Activated naive CD4-positive, alpha-beta T cell treated with anti-CD3 and anti-CD28 coated beads for 36 hours (primary cell): ENCODE measurements at places on chromosomes 2 and 18. TPM values are rescaled to one million over a fixed set of nuclear protein-coding genes. Genes with fewer than 3 reads are reported as not detected.

The GNAL gene
- total RNA-seq: not detected

The PLCL1 gene
- 3.3 TPM for total RNA-seq

The BIRC6 gene
- total RNA-seq: 51.4 TPM

The MYOM1 gene
- total RNA-seq: 0.41 TPM

The CXCR1 gene
- total RNA-seq: not detected

The CD8B gene
- total RNA-seq: 0.94 TPM

The MOCOS gene
- not detected for total RNA-seq

The SMCHD1 gene
- 91.3 TPM for total RNA-seq

DNA sequence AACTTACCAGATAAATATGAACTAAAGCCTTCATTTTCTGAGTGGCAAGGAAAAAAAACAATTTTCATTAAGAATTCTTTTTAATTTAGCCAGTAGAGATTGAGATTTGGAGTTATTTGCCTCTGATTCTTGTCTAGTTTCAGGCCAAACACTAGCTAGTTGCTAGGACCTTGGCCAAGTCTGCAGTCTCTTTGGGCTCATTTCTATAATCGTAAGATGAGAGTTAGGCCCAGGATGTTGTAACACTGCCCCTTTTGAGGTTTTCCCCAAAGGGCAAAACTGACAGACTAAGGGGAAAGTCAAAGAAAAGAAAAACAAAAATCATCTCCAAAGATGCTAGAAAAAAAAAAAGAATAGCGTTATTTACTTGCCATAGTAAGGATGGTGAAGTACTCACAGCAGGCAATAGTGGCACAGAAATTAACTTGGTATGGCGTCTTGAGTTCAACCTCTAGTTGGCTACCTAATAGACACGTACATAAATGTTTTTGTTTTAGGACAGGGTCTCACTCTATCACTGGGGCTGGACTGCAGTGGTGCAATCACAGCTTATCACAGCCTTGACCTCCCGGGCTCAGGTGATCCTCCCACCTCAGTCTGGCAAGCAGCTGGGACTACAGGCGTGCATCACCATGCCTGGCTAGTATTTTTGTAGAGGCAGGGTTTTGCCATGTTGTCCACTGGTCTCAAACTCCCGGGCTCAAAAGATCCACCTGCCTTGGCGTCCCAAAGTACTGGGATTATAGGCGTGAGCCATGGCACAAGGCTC is 23.0 kb upstream of the ADAM17 start:
- DNase-seq: no peak

GRCh38 chr2:64462940-64463700 is 9.2 kb downstream of the LGALSL start:
- no peak for DNase-seq

GRCh38 chr2:3023531-3023930 is 354.1 kb downstream of the EIPR1 start:
- DNase-seq: no peak

GRCh38 chr2:23489471-23490322 is 104.7 kb downstream of the KLHL29 start:
- DNase-seq: peak; percentile 9

DNA sequence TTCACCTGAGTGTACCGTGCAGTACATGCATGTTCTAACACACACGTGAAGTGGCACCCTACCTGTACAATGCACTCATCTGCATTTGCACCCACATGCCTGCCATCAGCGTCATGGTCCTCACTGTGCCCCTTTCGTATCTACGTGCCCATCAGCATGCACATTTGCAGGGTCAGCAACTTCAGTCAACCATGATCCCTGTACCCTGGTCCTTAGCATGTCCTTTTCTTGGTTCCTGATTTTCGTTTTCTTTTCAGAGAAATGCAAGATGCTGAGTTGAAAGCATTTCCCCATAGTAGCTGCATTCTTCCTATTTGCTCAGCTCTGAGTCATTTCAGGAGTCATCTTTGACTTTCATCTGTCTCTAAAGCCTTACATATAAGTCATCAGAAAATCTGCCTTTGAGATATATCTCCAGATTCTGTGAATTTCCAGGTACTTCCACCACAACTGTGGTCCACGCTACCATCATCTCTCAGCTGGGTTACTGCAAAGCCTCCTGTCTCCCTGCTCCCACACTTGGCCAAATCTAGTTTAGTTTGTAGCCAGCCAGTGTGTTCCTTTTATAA is 14.7 kb upstream of the PUM2 start:
- peak; percentile 84 for DNase-seq

- DNase-seq: no peak
Measured at GRCh38 chr2:164879901-164880535, 38.4 kb upstream of the COBLL1 start.

GRCh38 chr18:3391704-3392466 is 58.1 kb upstream of the TGIF1 start:
- DNase-seq: no peak

DNA sequence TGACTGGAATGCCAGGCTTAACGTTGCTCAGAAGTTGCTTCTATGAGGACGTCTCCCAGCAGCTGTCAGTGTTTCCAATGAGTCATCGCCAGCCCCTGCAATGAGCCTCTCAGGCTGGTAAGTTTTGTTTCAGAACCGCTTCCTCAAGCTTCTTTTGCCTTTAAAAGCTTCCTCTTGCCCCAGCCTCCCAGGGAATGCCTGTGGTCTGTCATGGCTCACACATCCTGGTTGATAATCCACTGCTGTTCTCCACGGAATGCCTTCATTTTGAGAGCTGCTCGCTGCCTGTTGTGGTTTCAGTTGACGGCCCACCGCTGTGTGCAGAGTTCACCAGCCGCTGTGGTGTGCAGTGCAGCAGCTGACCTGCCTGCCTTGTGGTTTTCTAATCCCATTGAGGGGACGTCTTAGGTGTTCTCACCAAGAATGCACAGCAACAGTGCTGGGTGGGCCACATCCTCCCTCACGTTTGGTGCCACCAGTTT is 96.4 kb downstream of the RTP5 start:
- DNase-seq: peak; percentile 91

- no peak for DNase-seq
Measured at GRCh38 chr2:77566582-77566981, 44.4 kb upstream of the LRRTM4 start.

DNA sequence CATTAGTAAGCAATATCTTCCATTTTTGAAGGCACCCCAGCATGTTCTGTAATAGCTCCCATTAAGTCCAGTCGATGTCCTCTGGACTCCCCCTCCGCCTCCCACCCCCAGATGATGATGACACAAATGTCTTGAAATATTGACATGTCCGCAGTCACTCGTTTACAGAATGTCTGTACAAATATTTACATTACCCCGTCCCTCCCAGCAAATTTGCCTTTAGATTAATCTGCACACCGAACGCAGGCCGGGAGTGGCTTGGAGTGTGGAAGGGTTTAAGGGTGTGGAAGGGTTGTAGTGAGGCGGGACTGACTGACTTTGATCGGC is 853 bp upstream of the OSBPL6 start:
- DNase-seq: no peak

DNA sequence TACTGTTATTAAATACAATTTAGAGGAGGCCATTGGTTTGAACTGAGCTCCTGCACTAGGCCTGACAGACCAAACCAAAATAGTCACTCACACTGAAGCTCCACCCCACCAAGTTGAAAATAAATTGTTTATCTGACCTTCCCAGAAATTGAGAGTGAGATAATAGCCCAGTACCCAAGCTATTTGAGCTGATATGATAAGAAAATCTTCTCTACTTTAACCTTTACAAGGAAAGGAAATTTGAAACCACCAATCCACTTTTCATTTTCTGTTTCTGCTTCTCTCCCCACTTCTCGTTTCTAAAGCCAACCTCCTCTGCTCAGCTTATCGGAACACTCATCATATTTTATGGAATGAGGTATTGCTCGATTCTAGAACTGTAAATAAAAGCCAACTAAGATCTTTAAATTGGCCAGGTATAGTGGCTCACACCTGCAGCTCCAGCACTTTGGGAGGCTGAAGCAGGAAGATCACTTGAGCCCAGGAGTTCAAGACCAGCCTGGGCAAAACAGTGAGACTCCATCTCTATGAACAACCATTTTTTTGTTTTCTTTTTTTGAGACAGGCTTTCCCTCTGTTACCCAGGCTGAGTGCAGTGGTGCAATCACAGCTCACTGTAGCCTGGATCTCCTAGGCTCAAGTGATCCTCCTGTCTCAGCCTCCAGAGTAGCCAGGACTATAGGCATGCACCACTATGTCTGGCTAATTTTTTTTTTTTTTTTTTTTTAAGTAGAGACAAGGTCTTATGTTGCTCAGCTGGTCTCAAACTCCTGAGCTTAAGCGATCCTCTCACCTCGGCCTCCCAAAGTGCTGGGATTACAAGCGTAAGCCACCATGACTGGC is 13.3 kb upstream of the GALM start:
- peak; percentile 17 for DNase-seq

GRCh38 chr18:79739440-79739778 is 58.3 kb upstream of the KCNG2 start:
- no peak for DNase-seq

- no peak for DNase-seq
Measured at GRCh38 chr2:99478632-99479031, 11.2 kb downstream of the REV1 start.

DNA sequence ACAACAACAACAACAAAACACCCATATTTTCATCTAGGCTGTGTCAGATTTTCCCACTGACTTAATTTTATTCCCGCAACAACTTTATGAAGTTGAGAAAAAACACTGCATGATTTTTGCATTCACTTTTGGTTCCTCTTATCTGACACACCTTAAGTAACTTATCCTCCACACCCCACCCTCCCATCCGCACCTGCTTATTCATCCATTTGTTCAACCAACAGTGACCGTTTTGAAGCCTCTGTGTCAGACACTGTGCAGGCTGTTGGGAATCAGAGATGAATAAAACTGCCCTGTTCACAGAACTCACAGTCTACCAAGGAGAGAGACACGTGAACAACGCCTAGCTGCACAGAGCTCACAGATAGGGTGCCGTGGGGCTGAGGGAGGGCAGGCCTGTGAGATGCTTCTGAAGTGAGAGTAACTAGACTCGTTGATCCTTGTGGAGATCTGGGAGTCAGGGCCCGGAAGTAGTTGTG is 7.4 kb downstream of the CNNM4 start:
- no peak for DNase-seq

DNA sequence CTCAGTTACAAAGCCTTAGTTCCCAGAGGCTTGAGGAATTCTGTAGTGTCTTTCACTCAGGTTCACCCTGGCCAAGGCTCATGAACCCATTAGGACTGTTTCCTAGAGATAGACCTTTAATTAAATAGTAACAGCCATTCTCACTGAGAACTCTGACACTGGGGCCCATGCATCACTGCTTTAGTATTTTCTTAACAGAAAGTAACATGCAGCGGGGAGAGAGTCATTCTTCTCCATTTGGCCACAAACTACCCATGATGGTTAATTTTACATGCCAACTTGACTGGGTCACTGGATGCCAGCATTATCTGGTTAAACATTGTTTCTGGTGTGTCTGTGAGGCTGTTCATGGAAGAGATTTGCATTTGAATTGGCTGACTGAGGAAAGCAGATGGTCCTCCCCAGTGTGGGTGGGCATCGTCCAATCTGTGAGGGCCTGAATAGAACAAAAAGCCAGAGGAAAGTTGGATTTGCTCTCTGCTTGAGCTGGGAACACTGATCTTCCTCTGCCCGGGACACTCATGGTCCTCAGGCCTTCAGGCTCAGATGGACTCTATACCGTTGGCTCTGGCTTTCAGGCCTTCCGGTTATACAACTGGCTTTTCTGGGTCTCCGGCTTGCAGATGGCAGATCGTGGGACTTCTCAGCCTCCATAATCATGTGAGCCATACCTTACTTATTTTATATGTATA is 5.6 kb upstream of the CPLX4 start:
- no peak for DNase-seq

DNA sequence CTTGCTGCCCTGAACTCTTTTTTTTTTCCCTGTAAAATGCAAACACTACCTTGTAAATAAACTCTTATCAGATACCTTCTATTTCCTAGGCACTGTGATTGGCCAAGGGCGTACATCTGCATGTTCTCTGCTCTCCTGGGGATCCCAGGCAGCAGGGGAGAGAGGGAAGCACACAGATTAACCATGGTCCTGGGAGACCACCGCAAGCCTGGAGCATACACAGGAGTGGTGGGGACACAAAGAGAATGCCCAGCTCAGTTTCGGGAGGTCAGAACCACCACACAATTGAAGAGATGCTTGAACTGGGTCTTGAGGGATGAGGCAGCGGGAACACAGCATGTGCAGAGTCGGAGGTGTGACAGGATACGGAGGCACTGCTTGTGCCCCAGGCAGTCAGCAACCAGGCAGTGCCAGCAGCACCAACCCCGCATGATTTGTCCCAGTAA is 2.1 kb downstream of the GREB1 start:
- no peak for DNase-seq

DNA sequence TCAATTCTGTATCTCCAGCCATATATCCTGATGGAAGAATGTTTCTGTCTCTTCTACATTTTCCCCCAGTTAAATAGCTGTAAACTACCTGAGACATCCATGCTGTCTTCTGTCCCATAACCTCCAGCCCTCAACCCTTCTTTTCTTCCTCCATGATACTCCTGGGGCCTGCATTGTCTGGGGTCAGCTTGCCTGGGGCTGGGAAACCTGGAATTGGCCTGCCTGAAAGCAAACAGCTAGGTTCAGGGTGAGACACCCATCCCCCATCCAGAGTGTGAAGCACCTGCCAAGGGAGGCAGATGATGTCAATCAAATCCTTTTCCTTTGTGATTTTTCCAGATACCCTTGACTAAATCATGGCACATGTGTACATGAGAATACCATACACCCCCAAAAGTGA is 313.7 kb upstream of the MGAT5 start:
- no peak for DNase-seq

DNA sequence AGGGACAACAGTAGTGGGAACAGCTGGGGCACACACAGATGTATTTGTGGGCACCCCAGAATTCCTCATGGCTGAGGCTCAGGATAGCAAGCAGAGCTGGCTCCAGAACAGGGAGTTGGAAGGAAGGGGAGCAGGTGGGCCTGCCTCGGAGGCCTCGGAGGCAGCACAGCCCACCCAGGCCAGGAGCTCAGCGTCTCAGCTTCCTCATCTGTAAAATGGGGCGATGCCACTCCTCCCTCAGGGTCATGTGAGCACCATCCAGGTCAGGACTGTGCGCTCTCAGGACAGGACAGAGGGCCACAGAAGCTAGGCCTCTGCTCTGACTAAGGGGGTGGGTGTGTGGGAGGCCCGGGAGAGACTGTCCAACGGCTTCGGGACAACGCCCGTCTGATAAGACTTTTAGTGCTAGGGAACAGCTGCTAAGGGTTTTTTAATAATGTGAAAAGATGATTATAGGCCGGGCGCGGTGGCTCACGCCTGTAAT is 106.2 kb downstream of the HDAC4 start:
- DNase-seq: no peak

DNA sequence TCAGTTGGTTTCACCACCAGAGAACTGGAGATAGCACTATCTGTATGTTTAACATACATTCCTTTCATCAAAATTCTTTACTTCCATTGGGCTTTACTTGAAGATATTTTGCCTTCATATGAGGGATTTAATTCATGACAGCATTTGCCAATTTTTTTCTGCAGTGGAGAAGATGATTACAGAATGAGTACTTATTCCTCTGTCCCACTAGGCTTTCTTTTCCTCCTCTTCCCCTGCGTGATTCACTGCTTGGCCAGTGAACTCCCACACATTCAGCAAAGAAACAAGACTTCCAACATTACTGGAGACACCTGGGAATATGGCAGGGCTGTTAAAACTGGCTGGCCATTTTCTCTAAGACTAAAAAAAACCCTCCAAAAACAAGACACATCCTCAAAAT is 425.8 kb upstream of the KCNH7 start:
- DNase-seq: no peak
